ENCODE measurements at places on chromosomes 4 and X.

GRCh38 chr4:134327274-134328122 lies 125.9 kb upstream of the PABPC4L start:
- no peak for DNase-seq

- DNase-seq: no peak
Measured at GRCh38 chr4:67106861-67107460, 438.3 kb downstream of the CENPC start.

- DNase-seq: no peak
Measured at GRCh38 chrX:97397371-97397770, 513.7 kb downstream of the RPA4 start.

DNA sequence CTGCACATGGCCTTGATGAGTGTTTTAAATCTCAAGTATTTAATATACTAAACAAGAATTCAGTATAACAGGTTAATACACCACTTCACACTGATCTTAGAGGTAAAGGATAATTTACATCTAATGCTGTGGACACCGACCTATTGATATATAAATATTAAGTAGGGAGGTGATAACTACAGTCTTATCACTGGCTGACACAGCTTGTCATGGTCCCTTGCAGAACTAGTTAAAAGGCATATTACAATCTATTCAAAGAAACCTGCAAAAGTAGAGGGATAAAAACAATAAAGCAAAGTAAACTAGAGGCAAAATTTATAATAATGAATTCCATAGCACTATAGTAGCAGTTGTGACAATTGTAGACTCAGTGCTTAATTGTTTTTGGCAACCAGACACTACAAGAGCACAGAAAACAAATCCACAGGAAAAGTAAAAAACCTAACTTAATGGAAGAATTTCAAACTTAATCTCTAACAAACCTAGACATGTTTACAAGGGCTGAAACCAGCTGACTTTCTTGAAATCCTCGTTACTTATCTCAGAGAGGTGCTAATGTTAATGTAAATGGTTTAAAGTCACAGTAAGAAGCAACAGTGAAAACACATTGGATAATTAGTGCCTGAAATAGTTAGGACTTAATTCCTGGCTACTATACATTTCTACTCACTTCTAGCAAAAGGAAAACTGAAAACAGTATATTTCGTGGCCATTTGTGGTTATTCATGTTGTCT lies 25.0 kb downstream of the MFAP3L start:
- no peak for DNase-seq

- DNase-seq: no peak
Measured at GRCh38 chr4:12221031-12221430, 792.3 kb upstream of the HS3ST1 start.

DNA sequence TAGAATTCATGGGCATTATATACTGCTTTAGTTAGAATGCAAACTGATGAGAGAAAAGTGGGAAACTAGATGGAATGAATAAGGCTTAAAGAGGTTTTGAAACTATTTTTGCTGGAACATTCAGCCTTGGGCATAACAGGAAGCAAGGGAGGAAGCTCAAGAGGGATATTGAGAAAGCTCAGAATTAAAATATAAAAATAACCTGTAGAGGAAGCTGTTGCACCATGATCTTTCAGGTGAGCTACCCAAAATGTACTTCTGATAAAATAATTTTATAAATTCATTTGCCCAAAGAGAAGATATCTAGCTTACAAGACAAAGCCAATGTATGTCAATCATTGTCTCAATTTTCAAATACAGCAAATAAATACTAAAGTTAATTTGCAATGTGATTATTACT lies 11.3 kb downstream of the GC start:
- DNase-seq: no peak

GRCh38 chrX:129540068-129540653 lies at the start of gene OCRL:
OCRL (plus strand) TSS chrX:129540259; CDS start chrX:129540440, 181 bp downstream.
- DNase-seq: peak; percentile 69

- no peak for DNase-seq
Measured at GRCh38 chrX:29940750-29941149, 274.6 kb upstream of the MAGEB2 start.

Data from activated CD8-positive, alpha-beta memory T cell treated with anti-CD3 and anti-CD28 coated beads for 24 hours (primary cell).